ENCODE measurements at places on chromosomes 13 and 19.

GRCh38 chr19:13902993-13903555, 2.8 kb downstream of the BRME1 start:
- no peak for DNase-seq

- DNase-seq, result no peak
Observed at GRCh38 chr19:6412061-6412446, 12.6 kb downstream of the KHSRP start.

GRCh38 chr19:1453525-1454364, 3.8 kb downstream of the APC2 start:
- no peak for DNase-seq

GRCh38 chr13:97460853-97461252, 26.9 kb downstream of the RAP2A start:
- DNase-seq, result no peak

GRCh38 chr13:94329754-94330551, 149.5 kb downstream of the DCT start:
- no peak for DNase-seq

GRCh38 chr13:30968846-30969245, 36.4 kb downstream of the TEX26 start:
- DNase-seq, result no peak

DNA sequence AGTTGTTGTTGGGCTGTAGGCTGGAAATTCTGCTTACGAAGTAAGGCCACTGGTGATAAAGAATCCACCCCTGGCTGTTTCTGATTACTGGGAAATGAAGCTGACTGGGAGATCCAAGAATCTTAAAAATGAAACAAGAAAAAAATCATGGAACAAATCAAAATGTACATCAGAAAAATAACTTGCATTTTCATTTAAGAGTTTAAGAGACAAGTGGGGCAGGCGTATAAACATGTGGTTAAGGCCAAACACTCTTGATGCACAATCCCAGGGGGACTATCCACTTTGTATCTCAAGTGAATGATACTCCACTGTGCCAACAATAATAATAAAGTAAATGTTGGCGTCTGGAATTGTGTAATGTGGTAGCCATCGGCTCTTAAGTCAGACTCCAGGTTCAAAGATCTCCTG, 24.6 kb downstream of the ZMYM5 start:
- DNase-seq, result no peak

- DNase-seq, result no peak
Observed at GRCh38 chr13:80496721-80497397, 155.9 kb upstream of the SPRY2 start.

- DNase-seq, result no peak
Observed at GRCh38 chr19:42369433-42370067, 20.5 kb downstream of the CNFN start.

GRCh38 chr13:113152984-113153809, 5.3 kb upstream of the PROZ start:
- DNase-seq, result no peak

DNA sequence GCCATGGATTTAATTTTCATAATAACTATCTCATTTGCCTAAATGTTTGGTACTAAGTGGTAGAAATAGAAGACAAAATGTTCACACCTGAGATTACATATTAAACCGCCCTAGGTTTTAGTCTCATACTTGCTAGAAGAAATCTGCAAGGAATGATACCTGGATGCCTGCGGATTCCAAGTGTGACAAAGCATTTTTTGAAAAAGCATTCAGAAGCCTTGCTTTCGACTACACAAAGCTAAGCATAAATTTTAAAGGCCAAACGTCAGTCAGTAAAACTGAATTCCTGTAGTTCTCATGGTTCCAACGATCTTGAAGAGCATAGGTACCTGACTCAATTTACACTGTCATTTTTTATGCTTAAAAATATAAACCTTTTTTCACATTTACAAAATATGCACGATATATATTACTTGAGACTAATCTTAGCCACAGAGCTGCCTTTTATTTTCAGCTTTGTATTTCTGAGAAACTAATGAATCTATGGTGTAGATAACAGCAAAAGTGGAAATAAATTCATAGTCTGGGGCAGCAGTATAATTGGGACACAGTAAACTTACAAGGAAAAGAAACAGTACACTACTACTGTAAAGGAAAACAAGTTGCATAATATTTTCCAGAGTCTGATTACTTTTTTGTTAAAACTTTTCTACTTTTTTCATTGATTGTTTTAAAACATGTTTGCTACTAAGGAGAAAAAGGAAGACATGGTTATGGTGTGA, 1.2 kb upstream of the LRRC63 start:
- no peak for DNase-seq

DNA sequence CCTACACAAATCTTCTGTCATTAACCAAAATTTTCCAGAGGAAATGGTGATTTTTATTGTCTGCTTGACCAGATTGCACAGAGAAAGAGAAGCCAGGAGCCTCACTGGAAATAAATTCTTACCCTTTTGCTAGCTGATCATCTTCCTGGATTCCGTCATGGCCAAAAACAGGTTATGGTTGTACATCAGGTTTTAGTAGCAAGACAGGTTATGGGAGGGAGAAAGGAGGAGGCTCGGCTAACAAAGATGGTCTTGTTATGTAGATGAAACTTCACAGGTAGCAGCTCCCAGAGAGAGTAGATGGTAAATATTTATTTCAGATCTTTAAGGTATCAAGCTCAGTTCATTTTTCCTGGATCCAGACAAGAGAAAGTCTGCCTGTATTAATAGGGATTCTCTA, 19.7 kb upstream of the CEACAM3 start:
- DNase-seq, result no peak

- no peak for DNase-seq
Observed at GRCh38 chr13:85543144-85543543, 256.1 kb downstream of the SLITRK6 start.

- no peak for DNase-seq
Observed at GRCh38 chr19:3682286-3682685, 18.0 kb downstream of the PIP5K1C start.

DNA sequence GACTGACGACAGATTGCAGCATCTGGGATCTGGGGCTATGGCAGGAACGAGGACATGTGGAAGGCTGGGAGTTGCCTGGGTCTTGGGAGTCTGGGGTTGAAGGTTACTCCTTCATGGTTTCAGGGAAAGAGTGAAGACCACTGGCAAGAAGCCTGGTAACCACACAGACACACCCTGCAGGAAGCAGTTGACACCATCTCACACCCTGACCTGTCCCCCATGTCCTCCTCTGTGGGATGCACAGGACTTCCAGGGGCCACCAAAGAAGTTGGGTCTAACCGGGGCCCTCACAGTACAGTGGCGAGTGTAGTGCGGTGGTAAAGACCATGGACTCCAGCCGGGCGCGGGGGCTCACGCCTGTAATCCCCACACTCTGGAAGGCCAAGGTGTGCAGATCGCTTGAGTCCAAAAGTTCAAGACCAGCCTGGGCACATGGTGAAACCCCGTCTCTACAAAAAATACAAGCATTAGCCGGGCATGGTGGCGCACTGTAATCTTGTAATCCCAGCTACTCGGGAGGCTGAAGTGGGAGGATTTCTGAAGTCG, 10.6 kb upstream of the FFAR2 start:
- no peak for DNase-seq

- DNase-seq, result no peak
Observed at GRCh38 chr13:28313579-28313978, 175.2 kb downstream of the PAN3 start.

DNA sequence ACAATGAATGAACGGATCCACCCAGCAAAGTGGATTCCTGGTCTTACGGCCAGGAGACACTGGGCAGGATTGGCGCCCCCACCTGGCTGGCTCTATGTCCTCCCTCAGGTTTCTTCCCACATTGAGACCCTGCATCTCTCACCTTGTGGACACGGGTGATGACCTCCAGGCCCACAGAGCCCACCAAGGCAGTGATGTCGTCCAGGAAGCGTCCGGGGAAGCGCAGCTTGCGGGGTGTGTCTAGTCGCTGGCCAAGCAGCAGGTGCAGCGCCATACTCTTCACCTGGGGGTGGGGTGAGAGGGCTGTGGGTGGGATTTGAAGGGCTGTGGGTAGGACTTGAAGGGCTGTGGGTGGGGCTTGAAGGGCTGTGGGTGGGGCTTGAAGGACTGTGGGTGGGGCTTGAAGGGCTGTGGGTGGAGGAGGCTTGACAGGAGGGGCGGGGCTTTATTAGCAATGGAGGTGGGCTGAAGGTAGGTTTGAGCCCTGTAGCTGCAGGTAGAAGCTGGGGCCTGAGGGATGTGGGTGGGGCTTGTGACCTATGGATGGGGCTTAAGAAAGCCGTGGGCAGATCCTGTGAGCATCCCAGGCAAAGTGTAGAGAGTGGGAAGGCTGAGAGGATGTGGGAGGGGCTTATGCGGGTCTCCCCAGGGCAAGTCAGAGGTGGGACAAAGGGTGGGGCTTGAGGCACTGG, 12.1 kb upstream of the ANGPTL8 start:
- peak; percentile 13 for DNase-seq

DNA sequence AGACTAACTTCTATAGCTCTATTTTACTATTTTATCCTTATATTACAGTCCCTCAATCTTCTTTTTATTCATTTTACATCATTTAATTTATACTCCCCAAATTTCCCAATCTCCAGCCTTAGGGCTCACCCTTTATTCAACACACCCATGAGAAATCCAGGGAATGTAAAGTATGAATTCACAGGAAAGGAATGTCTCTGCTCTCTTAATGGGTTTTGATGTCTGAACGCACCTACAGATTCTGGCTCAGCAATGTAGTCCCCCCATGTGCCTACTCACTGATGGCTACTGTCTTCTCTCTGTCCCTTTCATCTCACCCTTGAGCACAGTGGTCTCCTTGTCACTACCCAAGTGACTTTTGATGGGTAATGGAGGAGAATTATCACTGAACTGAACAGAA, 32.8 kb downstream of the TNFSF13B start:
- DNase-seq, result no peak

GRCh38 chr19:21323000-21323399, 6.2 kb downstream of the ZNF708 start:
- DNase-seq, result no peak

DNA sequence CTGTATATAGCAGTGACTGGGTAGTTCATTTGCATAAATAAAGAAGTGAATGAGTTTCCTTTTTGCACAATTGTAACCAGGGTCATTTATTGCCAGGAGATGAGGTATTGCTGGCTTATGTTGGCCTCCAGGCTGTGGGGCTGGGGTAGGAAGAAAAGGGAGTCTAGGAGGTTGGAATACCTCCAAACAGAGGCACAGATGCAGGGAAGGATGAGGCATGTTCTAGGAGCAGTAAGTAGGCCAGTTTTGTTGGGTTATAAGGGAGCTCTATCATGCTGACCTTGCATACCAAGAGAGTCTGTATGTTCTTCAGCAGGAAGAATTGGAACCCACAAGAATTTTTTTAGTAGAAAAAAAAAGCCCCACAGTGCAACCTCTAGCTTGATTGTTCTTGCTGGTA, 17.2 kb upstream of the CYSLTR2 start:
- DNase-seq, result no peak

DNA sequence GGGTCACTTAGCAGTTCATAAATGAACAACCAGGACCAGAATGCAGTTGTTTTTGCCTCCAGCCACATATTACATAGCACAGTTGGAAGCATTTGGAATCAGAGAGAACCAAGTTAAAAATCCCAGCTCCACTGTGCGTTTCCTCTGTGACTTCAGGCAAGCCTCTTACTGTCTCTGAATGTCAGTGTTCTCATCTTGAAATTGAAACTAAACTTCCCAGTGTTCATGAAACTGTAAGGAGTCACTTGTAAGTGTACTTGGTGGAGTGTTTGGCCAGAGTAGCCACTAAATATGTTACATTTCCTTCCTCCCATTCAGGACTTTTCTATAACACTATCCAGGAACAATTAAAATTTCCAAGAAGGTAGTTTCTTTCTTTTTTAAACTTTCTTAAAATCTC, 276.8 kb downstream of the KCNRG start:
- no peak for DNase-seq

- DNase-seq, result no peak
Observed at GRCh38 chr19:1757468-1758230, 4.3 kb downstream of the ONECUT3 start.

DNA sequence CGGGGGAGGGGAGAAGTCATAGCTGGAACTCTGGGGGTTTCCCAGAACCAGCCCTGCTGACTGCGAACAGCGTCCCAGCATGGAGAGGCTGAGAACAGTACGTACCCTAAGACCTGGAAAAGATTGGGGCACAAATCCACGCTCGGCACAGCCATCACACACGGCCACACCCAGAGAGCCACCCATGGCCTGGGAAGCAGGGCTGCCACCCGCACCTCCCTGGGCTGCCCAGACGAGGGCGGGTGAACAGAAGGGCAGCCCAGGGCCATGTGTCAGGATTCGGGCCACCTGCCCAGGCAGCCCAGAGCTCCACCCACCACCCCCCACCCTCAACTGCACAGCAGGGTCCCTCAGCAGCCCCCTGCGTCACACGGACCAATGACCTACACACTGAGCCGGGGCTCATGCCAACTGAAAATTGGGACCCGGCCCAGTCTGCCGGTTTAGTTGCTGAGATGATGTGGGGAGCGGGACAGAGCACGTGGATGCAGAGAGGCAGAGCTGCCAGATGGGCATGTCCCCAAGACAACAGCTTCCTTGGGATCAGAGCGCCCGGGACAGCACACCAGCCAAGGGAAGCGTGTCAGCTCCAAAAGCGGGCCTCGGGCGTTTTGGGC, 8.5 kb downstream of the UBXN6 start:
- DNase-seq, result no peak

- peak; percentile 56 for DNase-seq
Observed at GRCh38 chr19:42420055-42420544, 7.1 kb downstream of the LIPE start.

- DNase-seq, result no peak
Observed at GRCh38 chr13:76948149-76948548, at the start of gene ACOD1. Gene ACOD1 (plus strand): TSS chr13:76948511. CDS start chr13:76948559, 48 bp downstream.

- no peak for DNase-seq
Observed at GRCh38 chr13:28510066-28510465, 15.1 kb upstream of the FLT1 start.

- no peak for DNase-seq
Observed at GRCh38 chr13:67353941-67354340, 123.8 kb upstream of the PCDH9 start.

- DNase-seq, result no peak
Observed at GRCh38 chr13:70723732-70724131, 615.5 kb upstream of the KLHL1 start.

- DNase-seq, result no peak
Observed at GRCh38 chr13:99087954-99088491, 110.2 kb upstream of the DOCK9 start.

DNA sequence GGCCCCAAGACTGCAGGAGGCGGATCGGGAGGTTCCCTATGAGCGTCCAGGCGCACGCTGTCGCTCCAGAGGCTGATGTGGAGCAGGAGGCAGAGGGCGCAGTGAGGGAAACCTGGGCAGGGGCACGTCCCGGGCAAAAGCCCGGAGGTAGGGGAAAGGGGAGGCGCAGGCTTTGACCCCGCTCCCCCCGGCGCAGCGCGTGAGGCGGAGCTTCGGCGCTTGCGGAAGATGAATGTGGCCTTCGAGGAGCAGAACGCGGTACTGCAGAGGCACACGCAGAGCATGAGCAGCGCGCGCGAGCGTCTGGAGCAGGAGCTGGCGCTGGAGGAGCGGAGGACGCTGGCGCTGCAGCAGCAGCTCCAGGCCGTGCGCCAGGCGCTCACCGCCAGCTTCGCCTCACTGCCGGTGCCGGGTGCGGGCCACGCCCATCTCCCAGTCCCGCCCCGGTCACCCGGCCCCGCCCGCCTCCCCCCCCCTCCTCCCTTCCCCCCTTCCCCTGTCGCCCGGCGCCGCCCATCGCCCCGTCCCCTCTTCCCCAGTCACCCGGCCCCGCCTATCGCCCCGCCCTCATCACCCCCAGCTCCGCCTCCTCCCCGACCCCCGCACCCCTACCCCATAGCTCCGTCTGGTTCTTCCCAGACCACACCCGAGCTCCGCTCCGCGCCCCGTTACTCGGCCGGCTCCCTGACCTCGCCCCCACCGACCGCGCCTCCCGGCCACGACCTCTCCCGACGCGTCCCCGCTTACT, 4.1 kb downstream of the HMG20B start:
- no peak for DNase-seq
